Activated naive CD4-positive, alpha-beta T cell treated with Interleukin-2 at 50 U/mL for 16 hours (primary cell): ENCODE measurements at places on chromosomes 7 and 10.

GRCh38 chr10:79376078-79376628 lies 28.9 kb downstream of the PPIF start:
- DNase-seq: no peak

GRCh38 chr10:78292250-78292981 lies 258.8 kb downstream of the RPS24 start:
- no peak for DNase-seq

- DNase-seq: no peak
Observed at GRCh38 chr7:47247132-47247531, 334.8 kb downstream of the TNS3 start.

DNA sequence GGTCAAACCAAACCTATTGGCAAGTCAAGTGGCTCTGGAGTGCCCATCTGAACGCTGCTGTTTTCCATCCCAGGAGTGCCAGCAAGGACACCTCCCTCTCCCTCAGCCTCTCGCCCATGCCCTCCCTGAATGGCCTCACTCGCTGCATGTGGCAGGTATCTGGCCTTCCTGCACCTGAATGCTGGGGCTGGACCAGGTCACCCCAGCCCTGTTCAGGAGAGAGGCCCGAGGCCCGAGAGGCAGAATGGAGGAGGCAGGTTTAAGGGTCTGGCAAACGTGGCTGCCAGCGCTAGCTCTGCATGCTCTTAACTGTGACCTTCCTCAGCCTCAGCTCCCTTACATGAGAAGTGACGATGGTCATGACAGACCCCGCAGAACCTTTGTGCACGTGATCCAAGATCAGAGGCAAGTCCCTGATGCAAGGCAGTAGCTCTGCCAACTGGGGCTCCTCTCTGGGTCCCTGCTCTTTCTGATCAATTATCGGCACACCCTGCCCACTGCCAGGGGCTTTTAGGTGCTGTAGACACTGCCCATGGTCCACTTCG lies 295.7 kb upstream of the ZMIZ1 start:
- DNase-seq: no peak

GRCh38 chr7:41175435-41175834 lies 527.5 kb downstream of the INHBA start:
- DNase-seq: no peak

- no peak for DNase-seq
Observed at GRCh38 chr7:82443547-82444219, at the start of gene CACNA2D1. TSS of gene CACNA2D1 (minus strand) at chr7:82443777.

GRCh38 chr7:157840914-157841772 lies 504.3 kb downstream of the DNAJB6 start:
- no peak for DNase-seq

DNA sequence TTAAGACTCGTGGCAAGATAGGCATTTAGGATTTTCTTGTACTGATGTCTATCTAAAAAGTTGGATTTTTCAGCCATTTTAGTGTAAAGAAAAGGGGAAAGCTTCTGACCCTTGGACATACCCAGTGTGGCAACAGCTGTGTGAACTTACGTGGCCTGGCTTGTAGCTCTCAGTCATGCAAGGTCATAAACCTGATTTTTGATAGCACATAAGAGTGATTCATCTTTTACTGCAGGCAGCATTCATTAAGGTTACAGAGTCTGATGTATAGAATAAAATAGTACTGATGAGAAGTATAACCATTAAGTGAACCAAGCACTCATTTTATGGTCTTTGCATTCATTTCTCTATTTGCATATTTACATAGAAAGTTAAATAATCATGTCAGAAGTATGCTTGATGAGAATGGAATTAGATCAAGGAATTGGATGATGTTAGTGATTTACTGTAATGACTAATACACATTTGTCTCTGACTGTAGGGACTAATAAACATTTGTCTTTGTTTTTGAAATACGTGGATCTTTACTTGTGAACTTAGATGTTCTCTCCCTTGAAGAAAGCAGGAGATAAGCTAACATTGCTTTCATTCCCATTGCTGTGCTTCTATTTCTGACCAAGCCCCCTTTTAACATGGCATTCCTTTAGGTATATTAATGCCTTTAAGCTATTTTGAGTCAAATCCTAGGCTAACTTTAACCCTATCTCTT lies 88.2 kb downstream of the GSDME start:
- DNase-seq: no peak

DNA sequence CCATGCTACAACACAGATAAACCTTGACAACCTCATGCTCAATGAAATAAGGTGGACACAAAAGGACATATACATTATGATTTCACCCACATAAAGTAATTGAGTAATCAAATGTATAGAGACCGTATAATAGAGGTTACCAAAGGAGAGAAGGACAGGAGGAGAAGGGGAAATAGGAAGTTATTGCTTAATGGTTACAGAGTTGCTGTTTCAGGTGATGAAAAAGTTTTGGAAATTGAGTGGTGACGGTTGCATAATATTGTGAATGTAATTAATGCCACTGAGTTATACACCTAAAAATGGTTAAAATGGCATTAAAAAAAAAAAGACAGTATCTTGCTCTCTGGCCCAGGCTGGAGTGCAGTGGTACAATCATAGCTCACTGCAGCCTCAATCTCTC lies 1.5 kb upstream of the OGDH start:
- no peak for DNase-seq

GRCh38 chr10:61899997-61900828 lies 1.3 kb upstream of the ARID5B start:
- DNase-seq: peak; percentile 63

DNA sequence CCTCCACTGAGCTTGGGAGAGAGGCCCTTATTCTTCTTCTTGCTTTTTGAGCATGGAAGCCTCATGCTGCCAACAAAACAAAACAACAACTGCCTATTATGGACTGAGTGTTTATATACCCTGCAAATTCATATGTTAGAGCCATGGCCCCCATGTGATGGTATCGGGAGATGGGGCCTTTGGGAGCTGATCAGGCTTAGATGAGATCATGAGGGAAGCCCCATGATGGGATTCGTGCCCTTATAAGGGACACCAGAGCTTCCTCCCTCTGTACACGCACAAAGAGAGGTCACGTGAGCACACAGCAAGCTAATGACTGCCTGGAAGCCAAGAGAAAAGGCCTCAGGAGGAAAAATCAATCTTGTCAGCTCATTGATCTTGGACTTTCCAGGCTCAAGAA lies 235.0 kb downstream of the FANK1 start:
- no peak for DNase-seq

DNA sequence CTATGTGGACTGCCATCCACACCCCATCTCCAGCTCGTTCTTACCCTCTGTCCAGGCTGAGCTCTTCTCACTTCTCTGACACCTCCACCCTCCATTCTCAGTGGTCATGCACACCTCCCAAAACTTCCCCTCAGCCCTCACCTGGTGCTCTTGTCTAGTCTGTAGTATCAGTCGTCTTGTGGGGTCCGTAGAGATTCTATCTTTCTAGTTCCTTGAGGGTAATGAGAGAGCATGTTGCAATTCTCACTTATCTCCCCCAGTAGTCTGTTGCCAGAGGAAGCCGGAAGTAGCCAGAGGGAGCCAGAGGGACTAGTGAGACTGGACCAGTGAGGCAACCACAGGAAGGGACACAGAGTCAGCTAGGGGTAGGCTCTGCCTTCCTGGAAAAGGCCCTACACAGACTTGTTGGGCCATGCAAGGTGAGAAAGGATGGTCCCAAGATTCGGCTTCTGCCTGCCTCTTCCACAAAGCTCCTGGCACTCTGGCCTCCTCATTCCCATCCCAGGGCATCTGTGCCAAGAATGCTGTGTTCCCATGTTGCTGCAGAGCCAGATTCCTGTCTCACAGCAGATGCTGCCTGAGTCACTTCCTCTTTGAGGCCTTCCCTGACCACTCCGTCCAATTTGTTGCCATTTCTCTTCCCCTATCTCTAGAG lies 50.6 kb upstream of the DUSP5 start:
- DNase-seq: no peak

GRCh38 chr7:126940723-126941307 lies 311.9 kb downstream of the GRM8 start:
- DNase-seq: no peak

DNA sequence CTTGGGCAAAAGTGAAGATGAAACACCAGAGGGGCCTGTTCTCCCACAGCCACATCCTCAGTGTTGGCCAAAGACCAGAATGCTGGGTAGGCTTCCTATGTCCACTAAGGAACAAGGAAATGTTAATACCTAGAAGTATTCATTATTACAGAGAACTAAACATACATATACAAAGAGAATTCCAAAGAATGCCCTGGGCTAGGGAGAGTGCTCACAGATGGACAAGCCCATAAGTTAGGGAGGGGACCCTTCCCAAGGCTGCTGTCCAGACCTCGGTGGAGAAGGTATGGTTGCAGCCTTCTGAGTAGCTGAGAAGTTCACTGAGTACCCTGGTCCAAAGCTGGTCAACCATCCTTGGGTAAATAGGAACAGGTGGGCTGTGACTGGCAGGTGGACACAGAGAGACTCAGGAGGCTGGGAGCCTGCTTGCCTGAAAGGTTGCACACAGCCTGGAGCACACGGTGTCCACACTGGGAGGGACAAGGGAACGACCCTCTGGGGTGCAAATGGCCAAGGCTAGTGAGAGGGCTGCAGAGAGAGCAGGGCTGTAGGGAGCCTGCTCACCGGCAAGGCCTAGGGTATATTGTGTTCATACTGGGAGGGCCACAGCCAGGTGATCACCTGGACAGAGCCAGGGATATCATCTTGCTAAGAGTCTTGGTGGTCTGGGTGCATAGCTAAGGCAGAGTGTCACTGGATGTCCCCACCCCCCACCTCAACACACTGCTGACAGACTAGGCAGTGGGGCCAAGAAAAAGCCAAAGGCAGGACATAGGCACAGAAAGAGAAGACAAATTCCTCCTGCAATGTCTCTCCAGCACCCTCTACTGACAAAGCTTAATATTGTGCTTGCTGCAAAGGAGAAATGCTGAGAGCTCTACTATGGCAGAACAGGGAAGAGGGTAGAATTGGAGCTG lies 40.3 kb downstream of the CPVL start:
- no peak for DNase-seq

DNA sequence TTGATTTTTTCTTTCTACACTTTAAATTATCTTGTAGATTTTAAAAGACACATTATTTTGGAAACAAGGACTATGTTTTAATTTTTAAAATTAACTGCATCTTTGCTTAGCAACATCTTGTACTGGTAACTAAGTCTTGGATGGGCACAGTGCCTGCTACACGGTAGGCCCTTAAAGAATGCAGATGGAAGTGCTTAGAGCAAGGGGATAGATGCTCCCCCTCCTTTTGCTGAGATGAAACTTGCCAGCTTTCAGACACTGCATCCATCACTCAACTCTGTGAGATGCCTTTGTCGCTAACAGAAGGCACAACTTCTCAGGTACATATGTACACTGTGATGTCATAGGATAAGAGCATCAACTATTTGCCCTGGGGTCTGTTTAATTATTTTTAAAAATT lies 103.9 kb downstream of the LRRC18 start:
- no peak for DNase-seq

DNA sequence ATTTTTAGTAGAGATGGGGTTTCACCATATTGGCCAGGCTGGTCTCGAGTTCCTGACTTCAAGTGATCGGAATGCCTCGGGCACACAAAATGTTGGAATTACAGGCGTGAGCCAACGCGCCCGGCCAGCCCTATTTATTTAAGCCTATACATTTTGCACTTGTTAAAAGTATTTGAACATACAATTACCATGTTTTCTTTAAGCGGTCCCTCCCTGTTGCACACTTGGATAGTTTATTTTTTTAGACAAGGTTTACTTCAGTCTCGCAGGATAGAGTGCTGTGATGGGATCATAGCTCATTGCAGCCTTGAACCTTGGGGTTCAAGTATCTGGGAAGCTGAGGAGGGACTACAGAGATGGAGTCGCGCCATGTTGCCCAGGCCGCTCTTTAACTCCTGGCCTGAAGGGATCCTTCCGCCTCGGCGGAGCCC lies 35.7 kb upstream of the SRRM3 start:
- DNase-seq: no peak

- no peak for DNase-seq
Observed at GRCh38 chr10:89591796-89592271, 53.2 kb downstream of the PANK1 start.

DNA sequence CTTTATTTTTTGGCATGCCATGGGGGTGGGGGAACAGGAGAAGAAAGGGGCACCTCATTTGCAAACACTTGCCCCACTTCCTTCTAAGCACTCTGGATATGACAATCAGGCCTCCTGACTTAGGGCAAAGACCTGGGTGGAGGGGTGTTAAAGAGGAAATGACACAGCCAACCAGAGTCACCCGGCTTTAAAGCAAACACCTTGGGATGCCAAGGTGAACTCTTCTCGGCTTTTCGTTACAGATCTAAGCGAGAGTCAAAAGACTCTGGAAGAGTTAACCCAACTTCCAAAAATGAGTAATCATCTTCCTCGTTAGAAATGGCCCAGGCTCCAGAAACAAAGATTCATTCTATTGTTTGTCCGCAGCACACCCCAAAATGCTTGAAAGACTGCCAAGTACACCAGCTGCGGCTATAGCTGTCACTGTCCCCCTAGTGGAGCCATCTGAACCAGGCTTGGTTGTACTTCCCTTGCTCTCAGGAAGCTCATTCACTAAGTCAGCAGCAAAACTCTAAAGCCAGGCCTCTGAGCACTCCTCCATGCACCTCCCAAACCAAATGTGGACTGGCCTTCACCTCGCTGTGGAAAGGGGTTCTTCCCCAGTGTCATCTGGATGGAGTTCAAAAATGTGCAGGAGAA lies 24.8 kb downstream of the FAM53B start:
- peak; percentile 71 for DNase-seq

DNA sequence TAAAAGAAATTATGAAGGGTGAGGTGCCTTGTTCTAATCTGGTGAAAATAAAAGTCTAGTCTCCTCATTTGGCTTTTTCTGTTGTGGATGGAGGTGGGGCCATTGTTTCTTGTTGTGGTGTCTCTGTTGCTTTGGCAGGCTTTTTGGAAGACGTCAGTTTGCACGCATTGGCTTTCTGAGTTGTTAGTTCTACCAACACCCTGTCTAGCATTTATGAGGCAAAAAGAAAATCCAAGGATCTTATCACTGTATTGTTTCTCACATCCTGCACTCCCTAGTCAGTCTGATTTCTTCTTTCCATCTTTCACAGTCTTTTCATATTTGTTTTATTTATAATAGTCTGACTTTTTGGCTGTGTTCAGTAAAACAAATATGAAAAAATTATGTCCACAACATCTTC lies 898.3 kb downstream of the REEP3 start:
- no peak for DNase-seq

GRCh38 chr7:151590850-151591771 lies 71.4 kb upstream of the RHEB start:
- no peak for DNase-seq

DNA sequence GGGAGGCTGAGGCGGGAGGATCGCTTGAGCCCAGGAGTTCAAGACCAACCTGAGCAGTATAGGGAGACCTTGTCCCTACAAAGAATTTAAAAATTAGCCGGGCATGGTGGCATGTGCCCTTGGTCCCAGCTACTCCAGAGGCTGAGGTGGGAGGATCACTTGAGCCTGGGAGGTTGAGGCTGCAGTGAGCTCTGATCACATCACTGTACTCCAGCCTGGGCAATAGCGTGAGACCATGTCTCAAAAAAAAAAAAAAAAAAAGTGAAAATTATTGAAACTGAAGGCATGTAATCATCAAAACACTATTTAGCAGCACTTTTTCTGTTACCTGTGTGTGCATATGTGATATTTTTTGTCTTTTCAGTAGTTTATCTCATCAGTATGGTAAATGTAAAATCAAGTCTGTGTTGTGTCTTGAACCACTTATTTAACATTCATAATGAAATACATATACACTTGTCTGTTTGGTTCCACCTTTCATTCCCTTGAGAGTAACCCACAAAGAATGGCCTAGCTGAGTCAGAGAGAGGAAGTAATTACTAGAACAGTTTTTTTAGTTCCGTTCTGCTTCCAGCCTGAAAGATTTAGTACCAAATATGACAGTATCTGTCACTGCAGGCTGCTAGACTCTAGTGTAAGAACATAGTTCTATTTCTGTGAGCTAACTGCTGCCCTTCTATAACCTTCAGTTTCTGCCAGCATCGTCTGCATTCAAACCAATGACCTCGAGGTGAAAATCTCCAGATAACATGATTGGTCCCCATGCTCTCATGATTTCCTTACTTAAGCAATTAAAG lies 68.6 kb downstream of the MMRN2 start:
- no peak for DNase-seq
